MCF 10A (cell line): ENCODE measurements at places on chromosomes 16 and 17. TPM values are rescaled to one million over a fixed set of nuclear protein-coding genes. Genes with fewer than 3 reads are reported as not detected.

The TMEM235 gene
- total RNA-seq, result not detected in 2 replicates

The PRSS53 gene
- 4.4 and 5.5 TPM in 2 replicates for total RNA-seq

The HSD17B2 gene
- total RNA-seq, result 0.93 and 2.1 TPM in 2 replicates

The PABPN1L gene
- not detected in 2 replicates for total RNA-seq

GRCh38 chr17:33072421-33073161 lies 80.9 kb downstream of the SPACA3 start:
- H3K27ac ChIP-seq, result no peak overlapping the region
- H3K27me3 ChIP-seq, result peaks cover 11% of the 10 kb centered on the region
- no peaks in the 10 kb centered on the region for H3K4me1 ChIP-seq
- no peak overlapping the region for H3K4me3 ChIP-seq
- H3K36me3 ChIP-seq, result no peaks in the 10 kb centered on the region

DNA sequence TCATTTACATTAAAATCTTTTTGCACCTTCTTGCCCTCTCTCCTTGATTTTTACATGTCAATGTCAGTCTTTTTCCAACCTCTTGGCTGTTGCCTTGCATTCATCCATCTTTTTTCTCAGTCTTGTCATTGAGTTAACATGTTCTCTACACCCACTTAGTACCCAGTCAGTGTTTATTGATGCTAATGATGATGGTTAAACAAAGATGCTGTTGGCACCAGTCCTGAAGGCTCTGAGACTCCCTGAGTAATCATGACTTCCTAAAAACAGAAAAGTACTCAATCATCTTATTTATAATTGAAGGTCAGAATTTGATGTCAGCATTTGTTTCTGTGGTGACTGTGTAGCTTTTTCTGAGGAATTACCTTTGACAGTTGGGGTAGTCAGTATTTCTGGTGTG lies 104.5 kb downstream of the NLK start:
- no peak overlapping the region for H3K4me3 ChIP-seq
- DNase-seq, result no peak
- H3K36me3 ChIP-seq, result peaks cover 18% of the 10 kb centered on the region

DNA sequence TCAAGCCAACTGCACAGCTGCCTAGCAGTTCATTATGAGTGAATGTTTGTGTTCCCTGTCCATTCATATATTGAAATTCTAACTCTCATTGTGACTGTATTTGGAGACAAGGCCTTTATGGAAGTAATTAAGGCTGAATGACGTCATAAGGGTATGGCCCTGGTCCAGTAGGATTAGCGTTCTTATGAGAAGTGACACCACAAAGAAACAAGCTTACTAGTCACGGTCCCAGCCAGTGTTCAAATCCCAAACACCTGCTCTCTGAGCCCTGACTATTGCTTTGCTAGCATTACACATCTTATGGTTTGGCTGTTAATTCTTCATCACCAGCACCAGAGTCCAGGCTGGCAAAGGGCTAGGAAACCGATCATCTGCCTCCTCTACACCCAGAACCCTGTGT lies 2.2 kb downstream of the ZNF668 start:
- peaks cover 30% of the 10 kb centered on the region for H3K4me1 ChIP-seq
- peak; percentile 11 for DNase-seq
- peaks cover 16% of the 10 kb centered on the region for H3K36me3 ChIP-seq

DNA sequence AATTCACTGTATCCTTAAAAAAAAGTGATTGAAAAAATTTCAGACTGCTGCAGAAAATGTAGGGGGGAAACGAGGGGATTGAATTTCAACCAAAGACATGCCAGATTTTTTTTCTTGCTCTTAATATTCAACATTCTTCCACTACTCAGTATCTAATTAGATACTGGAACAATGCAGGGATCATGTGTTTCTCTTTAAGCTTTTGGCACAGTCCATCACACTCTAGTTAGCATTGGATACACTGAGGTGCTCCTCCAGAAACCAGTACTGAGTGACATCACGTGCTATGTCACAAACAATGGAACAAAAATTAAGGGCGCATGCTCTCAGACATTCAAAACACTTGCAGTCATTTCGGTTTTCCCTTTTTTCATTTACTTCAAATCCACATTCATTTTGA lies 298.6 kb upstream of the PSMD7 start:
- no peaks in the 10 kb centered on the region for H3K4me1 ChIP-seq
- DNase-seq, result no peak
- no peak overlapping the region for H3K4me3 ChIP-seq
- no peak overlapping the region for H3K27ac ChIP-seq

GRCh38 chr17:48952904-48953303 lies 8.3 kb upstream of the SNF8 start:
- DNase-seq, result no peak
- no peak overlapping the region for H3K4me3 ChIP-seq
- H3K4me1 ChIP-seq, result no peaks in the 10 kb centered on the region
- no peak overlapping the region for H3K27ac ChIP-seq

GRCh38 chr16:10871157-10871991 lies 5.6 kb upstream of the CIITA start:
- DNase-seq, result peak; percentile 81
- H3K36me3 ChIP-seq, result peaks cover 5% of the 10 kb centered on the region
- H3K27ac ChIP-seq, result no peak overlapping the region
- peaks cover 7% of the 10 kb centered on the region for H3K27me3 ChIP-seq

- H3K27me3 ChIP-seq, result peaks cover 26% of the 10 kb centered on the region
- H3K4me3 ChIP-seq, result no peak overlapping the region
- no peaks in the 10 kb centered on the region for H3K4me1 ChIP-seq
- DNase-seq, result no peak
- H3K27ac ChIP-seq, result no peak overlapping the region
Measured at GRCh38 chr17:38658741-38659345, 15.9 kb downstream of the EPOP start.

GRCh38 chr16:1300664-1301476 lies 8.6 kb upstream of the UBE2I start:
- no peaks in the 10 kb centered on the region for H3K27me3 ChIP-seq
- no peak overlapping the region for H3K4me3 ChIP-seq
- H3K4me1 ChIP-seq, result peaks cover 16% of the 10 kb centered on the region
- peaks cover 6% of the 10 kb centered on the region for H3K36me3 ChIP-seq
- DNase-seq, result peak; percentile 45

DNA sequence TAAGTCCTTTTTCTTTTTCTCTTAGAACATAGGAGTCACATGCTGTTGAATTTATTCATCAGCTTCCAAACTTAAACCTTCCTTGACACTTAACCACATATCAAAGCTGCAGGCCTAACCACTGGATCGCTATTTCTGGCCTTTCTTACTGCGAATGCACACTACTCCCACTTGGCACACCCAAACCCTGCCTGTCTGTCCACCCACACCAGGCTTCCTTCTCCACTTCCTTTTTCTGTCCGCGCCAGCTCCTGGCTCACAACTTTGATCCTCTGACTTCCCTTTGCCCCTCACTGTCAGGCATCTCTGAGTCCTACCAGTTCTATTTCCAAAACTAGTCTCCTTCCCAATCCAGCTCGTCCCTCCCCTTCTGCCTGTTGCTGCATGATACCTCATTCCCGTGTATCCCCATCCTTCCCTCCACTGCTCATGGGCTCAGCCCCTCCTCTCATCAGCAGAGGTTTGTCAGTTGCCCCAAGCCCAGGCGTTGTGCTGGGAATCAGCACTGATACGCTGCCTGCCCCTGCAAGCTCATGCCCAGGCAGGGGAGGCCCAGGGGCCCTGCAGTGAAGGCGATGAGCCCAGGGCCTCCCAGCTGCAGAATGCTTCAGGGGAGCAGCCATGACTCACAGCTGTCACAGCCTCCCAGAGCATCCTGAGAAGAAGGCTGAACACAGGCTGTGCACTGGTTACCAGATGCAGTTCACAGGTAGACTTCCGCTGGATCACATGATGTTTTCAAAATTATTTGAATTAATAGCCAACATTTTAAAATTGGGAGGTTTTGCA lies 179.8 kb downstream of the KATNIP start:
- peaks cover 8% of the 10 kb centered on the region for H3K4me1 ChIP-seq
- no peak overlapping the region for H3K4me3 ChIP-seq
- no peaks in the 10 kb centered on the region for H3K36me3 ChIP-seq
- no peaks in the 10 kb centered on the region for H3K27me3 ChIP-seq
- no peak for DNase-seq

DNA sequence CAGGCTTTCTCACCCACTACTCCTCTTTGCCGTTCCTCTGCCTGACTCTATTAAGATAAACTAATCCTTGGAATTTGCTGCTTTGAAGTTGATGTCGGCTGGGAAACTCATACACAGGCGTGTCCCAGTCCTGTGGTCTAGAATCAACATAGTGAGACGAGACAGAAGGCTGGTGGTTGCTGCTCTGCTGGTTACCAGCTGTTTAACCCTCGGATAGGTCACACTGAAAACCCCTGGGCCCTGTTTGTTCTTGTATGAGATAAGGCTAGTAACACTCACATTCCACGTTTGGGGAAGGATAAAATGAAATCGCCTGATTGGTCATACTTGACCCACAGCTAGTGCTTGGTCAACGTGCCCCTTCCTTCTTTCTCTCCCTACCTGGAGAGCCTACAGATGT lies 517.0 kb downstream of the CDH13 start:
- no peak overlapping the region for H3K27ac ChIP-seq
- H3K27me3 ChIP-seq, result no peaks in the 10 kb centered on the region
- peaks cover 6% of the 10 kb centered on the region for H3K4me1 ChIP-seq
- H3K36me3 ChIP-seq, result no peaks in the 10 kb centered on the region

GRCh38 chr17:78651554-78651953 lies 74.4 kb upstream of the DNAH17 start:
- peaks cover 9% of the 10 kb centered on the region for H3K4me1 ChIP-seq
- no peaks in the 10 kb centered on the region for H3K27me3 ChIP-seq
- H3K36me3 ChIP-seq, result peaks cover 6% of the 10 kb centered on the region

GRCh38 chr16:48822431-48822830 lies 212.5 kb upstream of the N4BP1 start:
- H3K27ac ChIP-seq, result no peak overlapping the region
- no peak for DNase-seq
- H3K27me3 ChIP-seq, result no peaks in the 10 kb centered on the region
- no peak overlapping the region for H3K4me3 ChIP-seq
- H3K4me1 ChIP-seq, result no peaks in the 10 kb centered on the region

DNA sequence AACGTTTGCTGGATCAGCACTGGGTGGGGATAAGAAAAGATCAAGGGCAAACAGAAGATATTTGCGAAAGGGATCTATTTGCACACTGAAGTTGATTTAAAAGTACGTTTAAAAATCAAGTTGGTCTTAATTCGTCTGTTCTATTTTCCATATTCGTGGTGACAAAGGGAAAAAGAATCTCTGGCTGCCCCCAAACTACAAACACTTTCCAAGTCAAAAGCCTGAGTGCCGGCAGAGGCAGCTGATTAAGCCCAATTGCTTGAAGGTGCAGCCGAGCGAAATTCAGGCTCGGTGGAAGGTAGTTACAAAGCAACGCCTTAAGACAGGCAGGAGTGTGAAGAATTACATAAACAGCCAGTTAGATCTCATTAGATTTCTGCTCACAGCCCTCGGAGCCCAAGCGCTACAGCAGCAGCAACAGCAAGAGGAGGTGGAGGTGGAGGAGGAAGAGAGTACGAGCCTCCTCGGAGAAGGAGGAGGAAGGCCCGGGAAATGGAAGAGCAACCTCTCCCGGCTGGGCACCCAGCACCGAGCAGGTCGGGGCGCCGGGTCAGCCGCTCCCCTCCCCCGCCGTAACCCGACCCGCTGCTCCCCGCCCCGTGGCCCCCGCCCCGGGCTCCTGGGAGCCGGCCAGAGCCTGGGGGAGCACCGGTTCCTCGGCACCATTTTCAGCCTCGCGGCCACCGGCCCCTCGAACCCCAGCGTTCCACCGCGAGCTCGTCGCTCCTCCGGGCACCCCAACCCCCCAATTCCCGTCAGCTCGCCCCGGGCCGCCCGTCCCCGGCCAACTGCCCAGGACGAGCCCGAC lies 890 bp downstream of the TOB1 start:
- peak overlapping the region; percentile 73 for H3K4me3 ChIP-seq
- peak; percentile 62 for DNase-seq
- H3K27me3 ChIP-seq, result no peaks in the 10 kb centered on the region
- H3K27ac ChIP-seq, result peak overlapping the region; percentile 93

DNA sequence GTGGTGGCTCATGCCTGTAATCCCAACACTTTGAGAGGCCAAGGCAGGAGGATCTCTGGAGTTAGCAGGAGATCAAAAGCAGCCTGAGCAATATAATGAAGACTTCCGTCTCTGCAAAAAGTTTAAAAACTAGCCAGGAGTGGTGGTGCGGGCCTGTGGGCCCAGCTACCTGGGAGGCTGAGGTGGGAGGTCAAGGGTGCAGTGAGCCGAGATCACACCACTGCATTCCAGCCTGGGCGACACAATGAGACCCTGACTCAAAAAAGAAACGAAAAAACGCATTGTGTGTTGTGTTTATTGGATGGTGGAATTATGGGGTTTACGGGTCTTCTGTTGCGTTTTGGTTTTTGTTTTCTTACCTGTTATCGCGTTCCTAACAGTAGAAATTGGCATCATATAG lies 863 bp upstream of the DDX19A start:
- H3K27me3 ChIP-seq, result no peaks in the 10 kb centered on the region
- peaks cover 6% of the 10 kb centered on the region for H3K4me1 ChIP-seq

DNA sequence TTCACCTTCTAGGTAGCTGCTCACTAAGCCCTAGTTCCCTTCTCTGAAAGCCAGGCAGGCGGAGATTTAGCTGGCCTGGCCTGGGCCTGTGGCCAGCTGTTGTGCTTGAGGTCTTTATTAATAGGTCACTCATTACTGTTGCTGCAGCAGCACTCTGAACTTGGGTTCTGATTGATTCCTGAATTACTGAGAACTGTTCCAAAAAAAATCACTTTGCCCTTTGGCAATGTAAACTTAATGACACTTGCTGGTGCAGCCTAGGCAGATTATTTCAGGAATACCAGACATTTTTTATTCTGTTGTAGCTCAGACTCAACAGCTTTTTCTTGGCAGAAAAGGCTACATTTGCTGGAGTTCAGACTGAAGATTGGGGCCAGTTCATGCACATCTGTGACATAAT lies 2.7 kb downstream of the TOM1L1 start:
- H3K27ac ChIP-seq, result no peak overlapping the region
- no peak for DNase-seq
- peaks cover 10% of the 10 kb centered on the region for H3K4me1 ChIP-seq

DNA sequence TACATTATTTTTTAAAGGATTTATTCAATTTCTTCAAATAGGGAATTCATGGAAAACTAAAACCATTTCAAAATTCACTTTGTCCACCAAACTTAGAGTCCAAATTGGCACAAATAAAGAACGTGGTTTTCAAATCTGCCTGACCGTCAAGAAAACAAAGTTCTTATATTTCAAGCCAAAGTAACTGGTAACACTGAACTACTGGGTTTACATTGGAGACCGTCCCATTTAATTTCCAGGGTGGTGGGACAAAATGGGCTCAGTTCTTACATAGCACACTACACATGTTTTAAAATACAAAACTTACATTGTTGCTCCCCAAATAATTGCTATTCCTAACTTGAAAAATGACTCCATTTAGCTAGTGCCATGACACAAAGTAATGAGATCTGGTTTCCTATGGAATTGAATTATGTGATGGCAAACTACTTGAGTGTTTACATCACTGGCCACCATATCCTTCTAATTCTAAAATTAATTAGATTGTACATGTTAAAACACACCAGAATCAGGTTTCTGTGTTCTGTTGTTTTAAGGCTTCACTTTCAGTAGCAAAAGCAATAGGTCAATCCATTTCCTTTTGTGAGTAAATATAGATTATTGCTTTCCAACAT lies 6.5 kb downstream of the PSME3IP1 start:
- no peak overlapping the region for H3K27ac ChIP-seq
- H3K27me3 ChIP-seq, result no peaks in the 10 kb centered on the region
- H3K36me3 ChIP-seq, result peaks cover 13% of the 10 kb centered on the region
- DNase-seq, result no peak

- H3K4me1 ChIP-seq, result no peaks in the 10 kb centered on the region
- no peaks in the 10 kb centered on the region for H3K27me3 ChIP-seq
- DNase-seq, result no peak
Measured at GRCh38 chr16:29014561-29015069, 29.8 kb downstream of the LAT start.
